ENCODE measurements at places on chromosomes 2 and 18.

DNA sequence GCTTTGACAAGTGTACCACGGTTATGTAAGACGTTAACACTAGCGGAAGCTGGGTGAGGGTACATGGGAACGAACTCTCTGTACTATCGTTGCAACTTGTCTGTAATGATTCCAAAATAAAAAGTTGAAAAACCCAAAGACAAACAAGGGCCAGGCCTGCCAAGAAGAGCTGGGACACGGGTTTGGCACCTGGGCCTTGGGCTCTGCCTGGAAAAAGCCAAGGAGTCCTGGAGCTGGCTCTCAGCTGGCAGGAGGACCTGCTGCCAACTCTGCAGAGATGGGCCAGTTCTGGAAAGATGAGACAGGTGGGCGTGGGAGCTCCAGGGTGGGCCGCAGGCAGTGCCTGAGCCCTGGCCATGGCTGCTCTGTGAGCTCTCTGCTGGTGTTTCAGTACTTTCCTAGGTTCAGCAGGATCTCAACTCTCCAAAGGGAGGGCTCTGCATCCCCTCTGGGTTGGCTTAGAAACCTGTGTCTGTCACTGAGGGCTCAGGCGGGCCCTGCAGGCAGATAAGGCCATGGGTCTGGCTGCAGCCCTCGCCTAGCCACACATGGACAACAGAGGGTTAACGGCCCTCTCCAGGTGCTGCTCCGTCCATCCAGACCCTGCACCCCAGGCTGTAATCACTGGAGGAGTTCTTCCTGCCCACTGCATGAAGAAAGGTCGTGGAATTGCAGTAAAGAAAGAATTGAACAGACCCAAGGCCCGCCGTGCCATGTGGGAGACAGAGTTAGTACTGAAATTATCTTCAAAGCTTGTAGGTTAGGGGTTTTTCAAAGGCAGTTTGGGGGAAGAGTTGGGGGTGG, 89.9 kb downstream of the RHOB start:
- no peak overlapping the region for H3K27ac ChIP-seq
- peaks cover 63% of the 10 kb centered on the region for H3K4me1 ChIP-seq
- no peak for DNase-seq
- no peaks in the 10 kb centered on the region for H3K36me3 ChIP-seq
- no peaks in the 10 kb centered on the region for H3K27me3 ChIP-seq

- no peak overlapping the region for H3K27ac ChIP-seq
- H3K4me3 ChIP-seq: no peak overlapping the region
- H3K36me3 ChIP-seq: no peaks in the 10 kb centered on the region
- no peaks in the 10 kb centered on the region for H3K4me1 ChIP-seq
- DNase-seq: no peak
- H3K27me3 ChIP-seq: no peaks in the 10 kb centered on the region
Observed at GRCh38 chr2:149885946-149886345, 298.4 kb upstream of the MMADHC start.

DNA sequence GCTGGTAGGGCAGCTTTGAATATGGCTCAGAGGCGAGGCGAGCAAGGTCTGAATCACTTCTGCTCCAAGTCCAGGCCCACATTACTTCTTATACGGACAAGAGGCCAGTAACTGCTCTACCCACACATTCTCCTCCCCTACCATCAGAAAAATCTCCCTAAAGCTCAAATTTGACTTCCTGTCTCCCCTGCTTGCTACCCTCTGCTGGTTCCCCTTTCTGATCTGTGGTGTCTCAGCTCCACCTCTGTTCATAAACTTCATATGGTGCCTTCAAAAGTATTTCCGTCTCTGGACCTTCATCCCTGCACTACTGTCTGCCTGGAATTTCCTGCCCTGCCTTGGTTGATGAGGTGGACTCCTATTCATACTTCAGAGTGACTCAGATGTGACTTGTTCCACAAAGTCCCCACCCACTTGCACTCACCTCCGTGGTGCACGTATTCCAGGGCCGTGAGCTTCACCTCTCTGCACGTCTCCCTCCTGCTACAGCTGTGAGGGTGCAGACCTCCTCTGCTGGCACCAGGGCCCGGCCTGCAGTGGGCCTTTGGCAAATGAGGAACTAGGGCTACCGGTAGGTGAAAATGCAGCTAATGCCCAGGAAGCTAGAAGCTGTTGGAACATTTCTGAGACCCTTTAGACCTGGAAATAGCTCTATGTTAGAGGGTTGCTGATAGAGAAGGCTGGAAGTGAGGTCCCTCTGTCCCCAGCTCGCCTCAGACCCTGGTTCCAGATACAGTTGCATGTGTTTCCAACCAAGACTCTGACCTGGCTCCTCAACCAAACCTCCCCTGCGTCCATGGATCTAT, 24.6 kb upstream of the KCMF1 start:
- no peak overlapping the region for H3K4me3 ChIP-seq
- no peak overlapping the region for H3K27ac ChIP-seq
- no peaks in the 10 kb centered on the region for H3K4me1 ChIP-seq
- H3K36me3 ChIP-seq: no peaks in the 10 kb centered on the region
- DNase-seq: no peak

DNA sequence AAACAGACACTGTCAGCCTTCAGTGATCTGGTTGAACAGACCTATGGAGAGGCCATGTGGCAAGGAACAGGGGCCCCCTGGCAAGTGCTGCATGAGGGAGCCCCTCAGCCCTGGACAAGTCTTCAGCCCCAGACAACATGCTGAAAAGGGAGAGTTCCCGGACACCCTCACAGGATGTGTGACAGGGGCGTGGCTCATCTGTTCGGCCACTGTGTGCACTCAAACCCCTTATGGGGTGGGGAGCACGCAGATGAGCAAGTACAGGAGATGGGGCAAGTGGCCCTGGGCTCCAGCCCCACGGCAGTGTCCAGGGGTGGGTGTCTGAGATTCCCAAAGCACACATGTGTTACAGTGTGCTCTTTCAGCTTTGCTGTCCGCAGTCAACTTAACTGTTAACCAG, 35.4 kb upstream of the MPPE1 start:
- no peaks in the 10 kb centered on the region for H3K27me3 ChIP-seq
- no peak overlapping the region for H3K27ac ChIP-seq
- H3K4me3 ChIP-seq: no peak overlapping the region
- no peak for DNase-seq
- peaks cover 23% of the 10 kb centered on the region for H3K4me1 ChIP-seq
- H3K36me3 ChIP-seq: no peaks in the 10 kb centered on the region

DNA sequence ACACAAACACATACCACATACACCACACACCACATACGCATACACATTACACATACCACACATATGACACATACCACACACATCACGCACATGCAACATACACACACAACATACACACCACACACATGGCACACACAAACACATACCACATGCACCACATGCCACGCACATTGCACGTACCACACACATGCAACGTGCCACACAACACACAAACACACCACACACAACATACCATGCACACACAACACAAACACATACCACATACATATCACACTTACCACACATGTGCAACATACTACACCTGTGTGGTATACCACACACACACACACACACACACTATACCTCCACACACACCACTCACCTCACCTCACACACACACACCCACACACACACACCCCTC, 15.0 kb downstream of the TMEM177 start:
- no peak overlapping the region for H3K4me3 ChIP-seq
- peaks cover 19% of the 10 kb centered on the region for H3K27me3 ChIP-seq
- no peaks in the 10 kb centered on the region for H3K4me1 ChIP-seq
- no peaks in the 10 kb centered on the region for H3K36me3 ChIP-seq

GRCh38 chr2:184316921-184317320, 281.4 kb upstream of the ZNF804A start:
- no peaks in the 10 kb centered on the region for H3K36me3 ChIP-seq
- DNase-seq: no peak
- H3K27me3 ChIP-seq: no peaks in the 10 kb centered on the region
- no peak overlapping the region for H3K27ac ChIP-seq

- H3K27me3 ChIP-seq: no peaks in the 10 kb centered on the region
- no peak for DNase-seq
- peaks cover 79% of the 10 kb centered on the region for H3K4me1 ChIP-seq
- peak overlapping the region; percentile 86 for H3K27ac ChIP-seq
- H3K4me3 ChIP-seq: peak overlapping the region; percentile 40
Observed at GRCh38 chr18:77108001-77108692, 24.4 kb downstream of the MBP start.

- no peak overlapping the region for H3K27ac ChIP-seq
Observed at GRCh38 chr2:184824597-184824996, 226.3 kb downstream of the ZNF804A start.

DNA sequence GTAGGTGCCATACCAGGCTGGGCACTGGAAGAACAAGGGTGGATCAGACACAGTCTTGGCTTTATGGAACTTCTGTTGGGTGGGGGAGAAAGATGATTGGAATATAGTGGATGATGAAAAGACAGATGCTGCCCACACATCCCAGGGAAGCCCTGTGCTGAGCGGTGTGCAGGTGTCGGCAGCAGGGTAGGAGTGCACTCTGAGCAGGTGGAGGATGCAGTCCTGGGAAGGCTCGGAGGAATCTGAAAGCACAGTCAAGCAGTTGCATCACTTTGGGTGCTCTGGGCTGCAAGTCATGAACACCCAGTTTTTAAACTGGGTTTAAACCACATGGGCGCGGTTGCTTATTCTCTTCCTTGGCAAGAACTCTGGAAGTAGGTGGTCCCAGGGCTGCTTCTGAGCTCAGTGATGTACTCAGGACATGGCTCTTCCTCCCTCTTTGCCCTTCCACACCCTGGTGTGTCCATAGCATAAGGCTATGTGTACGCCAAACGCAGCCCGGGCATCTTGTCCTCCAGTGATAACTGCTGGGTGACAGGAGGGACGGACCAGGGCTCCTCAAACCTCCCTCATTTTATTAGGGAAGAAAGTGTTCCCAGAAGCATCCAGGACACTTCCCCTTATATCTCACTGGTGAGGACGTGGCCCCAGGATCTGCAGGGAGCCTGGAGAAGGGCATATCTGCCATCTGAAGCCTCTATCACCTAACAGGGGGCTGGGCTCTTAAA, 84.0 kb downstream of the SH3RF3 start:
- no peak for DNase-seq
- no peak overlapping the region for H3K4me3 ChIP-seq
- peaks cover 74% of the 10 kb centered on the region for H3K4me1 ChIP-seq
- no peak overlapping the region for H3K27ac ChIP-seq
- no peaks in the 10 kb centered on the region for H3K36me3 ChIP-seq

GRCh38 chr18:9417073-9417851, 58.1 kb upstream of the RALBP1 start:
- H3K36me3 ChIP-seq: no peaks in the 10 kb centered on the region
- DNase-seq: peak; percentile 37
- peaks cover 12% of the 10 kb centered on the region for H3K4me1 ChIP-seq
- H3K27me3 ChIP-seq: no peaks in the 10 kb centered on the region
- peak overlapping the region; percentile 48 for H3K27ac ChIP-seq

Data from left ventricle myocardium inferior (tissue), 1 donor.